ENCODE measurements at places on chromosomes 3 and 15.

DNA sequence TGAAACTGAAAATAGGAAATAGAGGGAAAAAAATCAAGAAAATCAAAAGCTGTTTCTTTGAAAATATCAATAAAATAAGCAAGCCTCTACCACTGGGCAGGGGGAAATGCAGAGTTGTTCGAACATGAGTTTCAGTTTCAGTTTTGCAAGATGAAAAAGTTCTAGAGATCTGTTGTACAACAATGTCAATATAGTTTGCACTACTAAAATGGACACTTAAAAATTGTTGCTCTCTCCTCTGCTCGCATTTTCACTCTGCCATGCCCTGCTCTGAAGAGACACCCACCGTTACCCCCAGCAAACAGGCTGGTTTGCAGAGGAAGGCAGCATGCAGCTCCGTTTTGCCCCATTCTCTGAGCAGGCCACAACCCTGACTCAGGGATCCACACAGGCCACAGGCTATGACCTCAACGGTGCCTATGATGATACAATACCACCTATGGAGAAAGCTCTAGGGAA, 64.5 kb downstream of the ZNF148 start:
- DNase-seq: no peak

DNA sequence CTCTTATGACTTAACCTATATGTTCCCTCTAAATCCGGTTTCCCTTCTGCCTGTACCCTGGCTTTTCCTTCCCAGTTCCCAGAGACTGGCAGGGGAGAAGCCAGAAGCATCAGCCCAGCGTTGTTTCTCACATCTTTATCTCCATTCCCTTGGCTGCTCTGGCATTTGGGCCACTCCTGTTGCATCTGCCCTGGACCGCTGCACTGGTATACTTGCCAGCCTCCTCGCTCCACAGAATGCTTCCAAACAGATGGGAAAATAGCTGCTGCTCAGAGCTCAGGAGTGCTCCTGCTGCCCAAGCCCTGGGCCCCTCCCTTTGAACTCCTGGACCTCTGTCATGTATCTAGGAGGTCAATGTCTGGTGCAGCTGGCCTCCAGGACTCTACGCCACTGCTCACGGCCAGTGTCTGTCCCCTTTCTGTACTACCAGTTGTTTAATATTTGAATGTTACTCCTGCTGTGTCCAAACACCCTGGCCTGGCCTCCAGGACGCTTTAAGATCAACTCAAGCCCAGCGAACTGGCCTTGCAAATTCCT, 6.8 kb downstream of the SPINT1 start:
- DNase-seq: no peak

DNA sequence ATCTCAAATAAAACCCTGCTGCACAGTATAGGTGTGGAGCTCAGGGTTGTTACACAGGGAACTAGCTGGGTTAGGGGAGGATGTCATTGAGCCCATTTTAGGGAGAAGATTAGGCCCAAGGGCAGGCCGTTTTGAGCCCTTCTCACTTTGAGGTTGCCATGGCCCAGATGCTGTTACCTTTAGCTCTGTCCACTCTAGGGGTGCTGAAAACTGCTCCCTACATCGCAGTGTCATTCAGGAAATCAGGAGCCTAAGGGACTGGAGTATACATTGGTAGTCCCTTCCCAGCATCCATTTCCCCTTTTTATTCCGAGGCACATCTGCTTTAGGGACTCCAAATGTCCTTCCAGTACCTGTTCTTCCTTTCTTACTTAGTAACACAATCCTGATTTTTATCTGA, 79.0 kb upstream of the SELENOK start:
- peak; percentile 35 for DNase-seq

DNA sequence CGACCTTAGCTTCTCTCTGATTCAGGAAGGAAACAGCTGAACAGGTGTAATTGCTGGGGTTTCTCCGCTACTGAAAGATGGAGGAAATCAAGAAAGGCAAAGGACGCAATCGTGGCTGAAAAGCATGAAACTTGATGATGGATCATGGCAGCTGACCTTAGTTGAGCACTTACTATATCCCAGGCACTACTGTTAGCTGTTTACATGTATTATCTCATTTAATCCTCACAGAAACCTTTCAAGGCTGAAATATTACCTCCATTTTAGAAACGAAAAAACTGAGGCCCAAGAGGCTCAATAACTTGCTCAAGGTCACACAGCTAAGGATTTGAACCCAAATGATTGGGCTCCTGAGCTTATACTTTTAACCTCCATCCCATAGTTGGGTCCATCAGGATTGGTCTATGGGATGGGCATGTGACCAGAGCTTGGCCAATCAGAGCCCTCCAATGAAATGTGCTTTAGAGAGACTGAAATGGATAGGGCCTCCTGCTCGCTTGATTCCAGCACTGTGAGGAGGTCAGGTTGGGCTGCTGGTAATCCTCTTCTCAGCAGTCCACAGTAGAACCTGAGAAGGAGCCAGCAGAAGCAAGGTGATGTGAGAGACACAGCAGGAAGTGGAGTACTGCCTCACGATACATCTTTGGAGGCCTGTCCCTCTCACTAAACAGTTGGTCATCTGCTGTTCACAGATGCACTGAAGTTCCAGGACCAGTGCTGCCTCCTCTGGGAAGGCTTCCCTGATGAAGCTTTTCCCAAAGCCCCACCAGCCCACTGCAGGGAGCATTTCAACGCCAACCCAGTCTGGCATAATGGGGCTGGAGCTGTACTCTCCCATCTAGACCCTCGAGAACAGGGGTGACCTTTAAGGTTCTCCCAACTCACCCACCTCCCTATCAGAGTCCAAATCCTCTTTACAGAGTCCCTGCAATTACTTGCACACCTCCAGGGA, 10.4 kb downstream of the CLN6 start:
- no peak for DNase-seq

DNA sequence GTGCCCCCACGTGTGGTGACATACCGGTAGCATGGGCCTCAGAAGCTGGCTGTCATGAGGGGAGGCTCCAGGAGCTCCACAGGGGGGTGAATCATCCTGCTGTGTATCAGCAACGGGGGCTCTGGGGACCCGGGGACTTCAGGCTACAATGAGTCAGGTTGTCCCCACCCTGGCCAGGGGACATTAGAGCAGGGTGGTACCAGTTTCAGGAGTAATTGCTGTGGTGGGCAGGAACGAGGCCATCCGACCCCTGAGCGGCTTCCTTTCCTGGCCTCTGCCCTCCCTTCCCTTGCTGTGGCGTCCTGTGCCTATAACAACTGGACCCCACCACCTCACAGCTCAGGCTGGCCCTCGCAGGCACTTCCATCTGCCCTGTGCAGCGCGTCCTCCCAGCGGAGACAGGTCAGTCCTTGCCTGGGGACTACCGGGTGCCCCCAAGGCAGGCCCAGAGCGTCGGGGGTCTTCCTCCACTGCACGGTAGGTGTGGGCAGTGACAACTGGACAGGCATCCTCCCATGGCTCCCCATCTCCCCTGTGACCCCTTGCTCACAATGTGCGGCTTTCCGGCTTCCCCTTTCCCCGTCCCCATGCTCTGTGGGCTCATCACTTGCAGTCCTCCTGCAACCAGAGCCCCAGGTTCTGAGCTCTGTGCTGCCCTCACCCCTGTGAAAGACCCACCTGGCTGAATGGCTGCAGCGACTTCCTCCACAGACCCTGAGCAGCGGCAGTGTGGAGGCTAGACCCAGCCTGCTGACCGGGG, 57.0 kb downstream of the KLF15 start:
- no peak for DNase-seq

DNA sequence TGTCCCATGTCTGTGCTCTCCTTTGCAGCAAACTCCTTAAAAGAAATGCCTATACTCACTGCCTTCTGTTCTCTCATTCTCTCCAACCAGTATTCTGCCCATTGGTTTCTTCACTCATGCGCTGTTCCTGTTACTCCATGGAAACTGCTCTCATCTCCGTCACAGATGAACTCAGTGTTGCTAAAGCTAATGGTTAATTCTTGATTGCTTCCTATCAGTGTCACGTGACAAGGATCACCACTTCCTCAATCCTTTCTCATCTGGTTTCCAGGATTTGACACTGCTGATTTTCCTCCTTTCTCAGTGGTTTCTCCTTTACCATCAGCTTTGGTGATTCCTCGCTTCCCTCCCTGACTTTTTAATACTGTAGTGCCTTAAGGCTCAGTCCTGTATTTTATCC, 2.6 kb downstream of the DPH3 start:
- no peak for DNase-seq

DNA sequence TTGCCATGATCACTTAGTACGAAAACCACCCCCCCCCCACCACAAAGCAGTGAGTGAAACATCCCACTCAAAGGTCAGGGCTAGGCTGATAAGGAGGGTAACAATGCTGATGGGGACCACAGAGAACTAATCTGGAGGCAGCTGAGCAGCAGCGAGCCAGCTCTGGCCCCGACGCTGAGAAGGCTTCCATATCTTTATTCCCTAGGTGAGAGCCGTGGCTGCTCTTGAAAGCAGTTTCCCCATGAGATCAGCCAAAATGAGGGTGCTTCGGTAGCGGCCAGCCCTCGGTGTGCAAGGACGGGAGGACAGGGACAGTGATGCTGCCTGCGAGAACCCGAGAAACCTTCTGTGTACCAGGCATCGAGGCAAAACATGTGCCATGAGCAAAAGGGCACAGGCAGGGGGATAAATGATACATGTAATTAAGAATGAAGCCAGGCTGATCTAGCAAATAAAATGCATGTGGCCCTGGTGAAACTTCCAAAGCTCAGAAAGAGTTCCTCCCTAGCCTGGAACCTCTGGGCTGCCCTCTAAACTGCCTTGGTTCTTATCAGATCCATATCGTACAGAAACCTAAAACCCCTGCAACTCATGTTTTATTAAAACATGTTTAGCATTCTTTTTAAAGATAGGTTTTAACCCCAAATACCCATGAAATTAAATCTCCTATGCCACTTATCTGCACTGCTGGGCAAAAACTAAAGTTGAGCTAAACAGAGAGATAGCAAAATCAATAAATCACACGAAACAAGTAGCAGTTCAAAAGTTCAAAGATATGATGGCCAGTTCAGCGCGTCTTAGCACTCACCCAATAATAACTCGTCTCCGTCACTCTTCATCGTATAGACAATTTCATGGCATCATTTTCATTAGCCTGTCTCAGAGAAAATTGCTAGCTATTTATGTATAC, 337.3 kb downstream of the FOXP1 start:
- peak; percentile 62 for DNase-seq

Measured in eye (tissue), 1 donor.